DMS53 (cell line): ENCODE measurements at places on chromosomes 5 and 9.

- no peak for DNase-seq
Measured at GRCh38 chr9:97555164-97555563, 53.7 kb downstream of the TMOD1 start.

DNA sequence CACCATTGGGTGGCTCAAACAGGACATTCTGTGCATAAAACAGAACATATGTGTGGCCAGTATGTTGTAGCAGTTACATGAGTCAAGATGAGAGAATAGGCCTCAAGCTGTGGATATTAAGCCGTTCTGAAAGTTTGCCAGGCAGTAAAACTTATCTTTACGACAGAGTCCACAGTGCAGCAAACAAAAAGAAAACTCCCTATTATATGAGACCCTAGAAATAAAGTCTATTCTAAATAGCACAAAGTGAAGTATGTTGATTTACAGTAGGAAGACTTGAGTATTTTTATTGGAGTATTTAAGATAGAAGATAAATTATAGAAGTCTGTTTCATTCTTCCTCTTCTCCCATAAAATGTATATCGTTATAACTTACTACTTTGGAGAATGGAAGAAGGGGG lies 271.5 kb downstream of the ADGRV1 start:
- no peak for DNase-seq

DNA sequence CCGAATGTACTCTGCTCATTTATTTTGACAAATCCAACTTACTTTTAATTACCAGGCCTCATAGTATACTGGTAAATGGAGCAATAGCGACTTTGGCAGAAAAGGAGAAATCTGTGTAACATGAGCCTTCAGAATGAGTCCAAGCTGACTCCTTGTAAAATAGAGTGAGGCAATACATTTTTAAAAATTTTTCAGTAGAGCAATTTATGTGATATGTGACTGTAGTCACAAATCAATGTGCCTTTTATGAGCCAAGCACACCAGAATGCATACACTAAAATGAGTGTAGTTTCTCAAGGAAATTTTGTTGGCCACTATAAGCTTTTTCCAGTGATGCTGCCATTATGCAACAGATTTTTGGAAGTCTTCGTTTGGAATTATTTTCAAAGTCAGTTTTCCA lies 73.8 kb downstream of the SNCAIP start:
- DNase-seq = no peak

DNA sequence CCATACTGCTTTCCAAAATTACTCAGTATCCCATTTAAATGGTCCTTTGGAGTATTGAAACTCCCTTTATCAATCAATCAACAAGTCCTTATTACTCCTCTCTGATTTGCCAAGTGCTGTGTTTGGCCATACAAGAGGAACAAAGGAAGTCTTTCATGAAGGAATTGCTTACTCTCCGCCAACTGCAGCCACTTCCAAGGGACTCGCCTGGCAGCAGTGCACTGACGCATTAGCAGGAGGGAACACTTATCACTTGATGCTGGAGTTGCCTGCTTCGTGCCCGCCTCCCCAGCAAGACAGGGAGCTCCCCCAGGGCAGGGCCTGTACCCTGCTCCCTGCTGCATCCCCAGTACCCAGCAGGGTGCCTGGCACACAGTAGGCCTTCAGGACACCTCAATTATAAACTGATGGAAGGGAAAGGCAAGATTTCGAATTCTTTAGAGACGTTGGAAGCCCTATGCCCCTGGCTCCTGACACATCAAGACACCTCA lies 97.9 kb downstream of the CRB2 start:
- no peak for DNase-seq

- DNase-seq = no peak
Measured at GRCh38 chr9:89657295-89657694, 52.5 kb downstream of the GADD45G start.

DNA sequence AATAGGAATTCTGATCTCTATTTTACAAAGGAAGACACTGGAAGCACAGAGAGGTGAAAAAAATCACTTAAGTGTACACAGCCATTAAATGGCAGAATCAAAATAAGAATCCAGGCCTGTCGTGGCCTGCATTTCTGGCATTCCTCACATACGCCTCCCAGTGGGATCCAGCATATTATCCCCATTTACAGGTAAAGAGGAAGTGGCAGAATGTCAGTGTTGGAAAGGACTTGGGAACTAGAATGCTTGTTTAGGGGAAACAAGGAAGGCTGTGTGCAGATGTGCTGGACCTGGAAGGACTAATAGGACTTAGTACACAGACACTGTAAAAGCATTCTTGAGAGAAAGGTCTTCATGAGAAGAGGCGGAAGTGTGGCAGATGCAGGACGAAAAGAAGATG lies 241.8 kb downstream of the TRIM32 start:
- DNase-seq = no peak

GRCh38 chr9:136292591-136293448 lies 11.1 kb downstream of the CCDC187 start:
- peak; percentile 95 for DNase-seq

DNA sequence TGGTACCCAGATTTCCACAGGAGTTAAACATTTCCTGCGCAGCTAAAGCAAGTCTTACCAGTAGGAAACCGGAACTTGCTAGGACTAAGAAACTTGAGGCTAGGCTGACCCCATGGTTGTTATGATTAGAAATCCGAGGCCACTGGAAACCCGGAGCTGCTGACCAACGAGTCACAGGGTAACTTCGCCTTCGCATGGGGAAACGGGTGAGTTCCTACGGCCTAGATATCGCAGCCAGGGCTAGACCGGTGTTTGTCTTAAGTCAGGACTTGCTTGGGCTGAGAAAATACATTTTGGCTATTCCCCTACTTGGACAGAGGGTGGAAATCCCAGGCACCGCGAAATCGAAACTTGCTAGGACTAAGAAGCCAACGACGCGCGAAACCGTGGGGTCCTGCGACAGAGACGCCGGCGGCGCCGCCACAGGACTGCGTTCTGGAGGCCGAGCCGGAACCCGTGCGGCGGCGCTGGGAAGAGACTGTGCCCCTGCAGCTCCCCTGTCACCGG lies 1.6 kb upstream of the ANXA2R start:
- DNase-seq = peak; percentile 83

GRCh38 chr5:59066367-59067163 lies 483.7 kb downstream of the RAB3C start:
- no peak for DNase-seq

DNA sequence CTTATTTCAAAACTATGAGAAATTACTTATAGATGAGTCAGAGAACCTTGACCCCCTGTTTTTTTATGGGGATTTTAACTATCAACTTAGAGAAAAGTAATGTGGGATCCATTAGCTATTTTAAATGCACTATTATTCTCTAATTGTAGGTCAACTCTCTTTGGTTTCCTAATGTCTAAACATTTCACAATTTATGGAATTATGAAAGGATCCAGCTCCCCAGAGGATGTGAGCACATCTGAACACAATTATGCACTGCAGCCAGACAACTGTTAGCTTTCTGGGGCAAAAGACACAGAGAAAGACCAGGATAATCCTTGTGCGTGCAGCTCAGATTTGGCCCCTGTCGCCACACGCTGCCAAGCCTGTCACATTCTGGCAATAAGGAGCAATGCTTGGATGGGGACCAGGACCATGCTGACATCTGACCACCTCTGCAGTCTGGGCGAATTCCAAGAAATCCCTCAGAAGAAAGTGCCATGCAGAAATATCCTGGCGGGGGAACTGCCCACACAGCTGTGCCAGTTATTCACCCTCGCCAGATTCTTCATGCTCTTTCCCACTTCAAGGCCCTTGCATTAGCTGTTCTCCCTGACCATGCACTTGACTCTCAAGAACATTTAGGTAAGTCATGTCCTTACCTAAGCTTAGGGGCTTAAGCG lies 22.2 kb upstream of the CMBL start:
- no peak for DNase-seq

GRCh38 chr9:103991698-103992097 lies 102.4 kb upstream of the SMC2 start:
- no peak for DNase-seq

DNA sequence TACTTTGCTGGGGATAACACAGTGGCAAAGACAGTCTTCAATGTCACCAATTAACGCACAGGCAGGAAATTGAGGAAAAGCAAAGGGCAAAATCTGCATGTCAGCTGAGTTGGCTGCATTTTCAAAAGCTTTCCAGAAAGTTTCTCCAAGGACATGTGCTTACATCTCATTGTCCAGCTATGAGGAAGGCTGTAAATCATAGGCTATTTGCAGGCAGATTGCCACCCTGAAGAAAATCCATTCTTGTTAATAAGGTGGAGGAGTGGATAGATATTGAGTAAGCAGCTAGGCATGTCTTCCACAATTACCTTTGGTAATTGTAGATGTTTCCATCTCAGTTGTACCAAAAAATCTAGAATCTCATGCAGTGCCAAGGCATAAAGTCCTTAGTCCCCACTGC lies 278.0 kb upstream of the NUDT12 start:
- no peak for DNase-seq

DNA sequence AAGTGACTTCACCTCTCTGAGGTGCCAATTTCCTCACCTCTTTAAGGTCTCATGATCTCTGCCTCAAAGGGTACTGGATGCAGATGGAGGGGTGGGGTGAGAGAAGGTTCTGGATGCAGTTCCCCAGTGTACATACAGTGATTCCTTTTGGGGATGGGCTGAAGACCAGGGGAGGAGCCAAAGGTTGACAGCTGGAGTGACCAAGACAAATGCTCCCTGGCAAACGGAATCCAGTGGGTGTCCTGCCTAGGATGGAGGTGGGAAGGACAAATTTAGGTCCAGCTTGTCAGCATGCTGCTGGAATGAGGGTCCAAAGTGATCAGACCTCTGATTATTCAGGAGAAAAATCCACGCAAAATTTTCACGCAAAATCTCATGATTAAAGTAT lies 7.3 kb upstream of the LMX1B start:
- no peak for DNase-seq

GRCh38 chr9:88537761-88538091 lies 2.7 kb downstream of the NXNL2 start:
- peak; percentile 64 for DNase-seq

- DNase-seq = peak; percentile 73
Measured at GRCh38 chr9:37239224-37239859, 119.0 kb downstream of the ZCCHC7 start.

GRCh38 chr5:120568711-120569110 lies 104.6 kb downstream of the PRR16 start:
- no peak for DNase-seq

- DNase-seq = peak; percentile 32
Measured at GRCh38 chr5:138664276-138664943, 88.8 kb upstream of the CTNNA1 start.

DNA sequence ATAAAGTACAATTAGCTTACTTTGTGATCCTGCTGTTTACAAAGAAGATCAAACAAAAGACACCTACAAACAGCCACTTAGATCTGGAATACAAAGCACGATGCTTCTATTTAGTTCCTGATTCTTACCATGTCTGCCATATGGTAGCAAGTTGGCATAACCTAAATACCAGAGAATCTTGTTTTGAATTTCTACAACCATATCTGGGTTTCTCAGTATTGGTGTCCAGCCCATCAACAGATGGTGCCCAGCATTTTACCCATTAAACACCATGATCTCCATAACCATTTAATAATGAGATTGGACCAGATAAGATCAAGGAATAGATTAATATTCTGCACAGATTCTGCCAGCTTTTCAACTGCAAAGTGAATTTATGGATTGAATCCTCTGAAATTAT lies 29.8 kb downstream of the SLC24A2 start:
- DNase-seq = no peak

GRCh38 chr9:80937645-80938044 lies 751.7 kb downstream of the TLE1 start:
- DNase-seq = no peak

DNA sequence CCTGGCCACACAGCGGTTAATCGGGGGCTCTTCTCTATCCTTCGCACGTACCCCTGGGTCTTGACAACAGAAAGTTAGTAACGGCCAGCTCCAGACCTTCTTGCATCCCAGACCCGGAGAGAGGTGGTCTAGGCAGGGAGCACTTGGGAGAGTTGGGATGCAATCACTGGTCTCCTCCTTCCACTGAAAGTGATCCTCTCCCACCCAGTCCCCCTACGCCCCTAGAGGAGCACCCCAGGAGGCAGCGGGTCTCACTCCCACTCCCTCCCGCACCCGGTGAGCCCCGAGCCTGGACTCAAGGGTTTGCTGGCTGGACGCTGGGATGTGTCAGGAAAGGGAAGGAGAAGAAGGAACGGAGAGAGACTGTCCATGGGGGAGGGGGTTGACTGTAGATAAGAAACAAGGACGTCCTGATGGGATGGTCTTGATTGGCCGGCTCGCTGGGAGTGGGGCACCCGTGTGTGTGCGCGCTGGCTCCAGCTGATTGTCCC lies 2.0 kb downstream of the RORB start:
- peak; percentile 8 for DNase-seq

- DNase-seq = no peak
Measured at GRCh38 chr9:36315283-36315682, 57.0 kb upstream of the GNE start.

- no peak for DNase-seq
Measured at GRCh38 chr9:76709020-76709419, 55.2 kb upstream of the PCA3 start.

DNA sequence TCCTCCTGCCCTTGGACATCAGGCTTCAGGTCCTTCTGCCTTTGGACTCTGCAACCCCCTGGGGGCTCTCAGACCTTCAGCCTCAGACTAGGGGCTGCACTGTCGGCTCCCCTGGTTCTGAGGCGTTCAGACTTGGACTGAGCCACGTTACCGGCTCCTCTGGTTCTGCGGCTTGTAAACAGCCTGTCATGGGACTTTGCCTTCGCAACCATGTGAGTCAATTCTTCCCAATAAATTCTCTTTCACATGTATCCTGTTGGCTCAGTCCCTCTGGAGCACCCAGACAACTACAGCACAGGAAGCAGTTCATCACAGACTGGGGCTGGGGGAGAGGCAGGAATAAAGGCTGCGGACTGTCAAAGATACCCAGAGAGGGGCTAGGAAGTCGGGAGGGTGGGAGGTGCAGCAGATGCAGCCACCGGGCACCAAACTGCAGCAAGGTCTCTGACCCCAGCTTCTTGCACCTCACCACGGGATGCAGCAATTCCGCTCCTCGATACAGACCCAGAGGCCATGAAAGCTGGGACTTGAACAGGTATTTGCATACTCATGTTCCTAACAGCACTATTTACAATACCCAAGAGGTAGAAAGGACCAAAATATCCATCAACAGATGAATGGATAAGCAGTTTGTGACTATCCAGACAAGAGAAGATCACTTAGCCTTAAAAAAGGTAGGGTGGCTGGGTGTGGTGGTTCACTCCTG lies 100.8 kb downstream of the COL23A1 start:
- no peak for DNase-seq

GRCh38 chr5:509611-510185 lies 14.6 kb downstream of the SLC9A3 start:
- no peak for DNase-seq

- DNase-seq = peak; percentile 6
Measured at GRCh38 chr5:72005671-72006070, 101.6 kb upstream of the MAP1B start.

- DNase-seq = peak; percentile 10
Measured at GRCh38 chr9:95422650-95423049, 94.1 kb downstream of the PTCH1 start.

DNA sequence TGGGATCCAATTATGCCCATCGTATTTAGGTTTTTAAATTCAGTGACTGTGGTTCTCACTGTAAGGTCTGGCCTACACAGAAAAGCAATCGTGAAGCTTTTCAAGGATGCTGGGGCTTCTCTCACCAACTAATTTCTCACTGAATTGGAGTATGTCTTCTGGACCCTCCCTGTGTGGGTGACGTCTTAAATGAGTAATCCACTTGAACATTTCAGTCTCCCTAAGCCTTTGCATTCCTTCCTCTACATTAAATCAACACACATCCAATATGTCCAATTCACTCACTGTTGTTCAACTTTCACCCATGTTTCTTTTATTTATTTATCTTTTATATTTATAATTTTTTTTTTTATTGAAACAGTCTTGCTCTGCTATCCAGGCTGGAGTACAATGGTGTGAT lies 12.5 kb upstream of the BTF3 start:
- no peak for DNase-seq
